ENCODE measurements at places on chromosomes 16 and 17.

DNA sequence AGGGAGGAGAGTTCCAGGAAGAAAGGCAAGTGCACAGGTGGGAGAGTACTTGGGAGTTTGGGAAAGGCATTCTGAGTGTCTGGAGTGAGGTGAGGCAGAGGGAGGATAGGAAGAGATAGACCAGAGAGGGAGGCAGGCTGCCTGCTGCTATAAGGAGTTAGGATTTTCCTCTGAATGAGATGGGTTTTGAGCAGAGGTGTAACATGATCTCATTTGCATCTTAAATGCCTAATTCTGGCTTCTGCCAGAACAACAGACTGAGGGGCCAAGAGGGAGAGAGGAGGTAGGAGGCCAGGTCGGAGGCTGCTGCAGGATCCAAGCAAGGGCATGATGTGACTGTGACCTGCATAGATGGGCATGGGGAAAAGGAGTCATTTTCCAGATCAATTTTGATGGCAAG, 31.5 kb upstream of the IRX6 start:
- DNase-seq: no peak

DNA sequence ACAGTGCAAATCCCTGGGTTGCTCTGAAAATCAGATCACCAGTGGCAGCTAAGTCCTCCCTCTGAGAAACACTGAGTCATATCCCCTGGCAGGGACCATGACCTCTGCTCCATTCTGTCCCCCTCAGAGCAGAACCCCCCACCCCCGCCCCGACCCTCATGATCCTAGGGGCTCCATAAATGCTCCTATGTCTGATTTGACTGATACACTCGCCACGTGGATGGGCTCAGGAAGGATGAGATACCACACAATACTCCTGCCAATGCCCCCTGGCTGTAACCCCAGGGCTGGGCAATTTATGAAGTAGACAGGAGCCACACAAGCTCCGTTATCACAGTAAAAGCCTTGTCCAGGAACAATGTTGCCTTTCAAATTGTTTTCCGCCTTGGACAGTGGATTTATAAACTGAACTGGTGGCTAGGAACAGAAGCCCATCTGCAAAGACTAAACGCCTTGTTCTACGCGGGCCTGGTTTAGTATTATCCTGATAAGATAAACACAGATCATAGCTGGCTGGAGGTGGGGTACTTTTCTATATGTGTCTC, 394.8 kb downstream of the SLC39A11 start:
- DNase-seq: no peak

- DNase-seq: no peak
These were observed 1.4 kb downstream of the AOC3 start for GRCh38 chr17:42852351-42852750.

- DNase-seq: no peak
These were observed 646.6 kb downstream of the TOX3 start for GRCh38 chr16:51900221-51900780.

- DNase-seq: no peak
These were observed 2.0 kb upstream of the CTRB2 start for GRCh38 chr16:75208861-75209505.

DNA sequence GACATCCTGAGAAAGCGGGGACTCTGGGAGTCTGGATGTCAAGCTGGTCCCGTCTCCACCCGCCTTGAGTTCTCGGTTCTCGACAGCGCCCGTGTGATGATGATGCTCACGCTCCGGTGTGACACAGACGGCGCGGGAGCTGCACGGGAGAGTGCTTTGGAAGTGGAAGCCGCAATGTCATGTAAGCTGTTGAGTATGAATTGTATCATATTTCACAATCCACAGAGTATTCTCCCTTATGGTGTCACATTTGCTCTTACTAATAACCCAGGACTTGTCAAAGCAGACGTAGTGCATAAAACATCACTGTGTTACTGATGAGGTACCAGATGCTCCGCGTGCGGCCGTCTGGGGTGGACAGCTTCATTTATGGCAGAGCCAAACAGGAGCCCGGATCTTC, 217.5 kb upstream of the CHMP6 start:
- DNase-seq: no peak

- no peak for DNase-seq
These were observed 98.5 kb downstream of the RAP1GAP2 start for GRCh38 chr17:2894782-2895181.

DNA sequence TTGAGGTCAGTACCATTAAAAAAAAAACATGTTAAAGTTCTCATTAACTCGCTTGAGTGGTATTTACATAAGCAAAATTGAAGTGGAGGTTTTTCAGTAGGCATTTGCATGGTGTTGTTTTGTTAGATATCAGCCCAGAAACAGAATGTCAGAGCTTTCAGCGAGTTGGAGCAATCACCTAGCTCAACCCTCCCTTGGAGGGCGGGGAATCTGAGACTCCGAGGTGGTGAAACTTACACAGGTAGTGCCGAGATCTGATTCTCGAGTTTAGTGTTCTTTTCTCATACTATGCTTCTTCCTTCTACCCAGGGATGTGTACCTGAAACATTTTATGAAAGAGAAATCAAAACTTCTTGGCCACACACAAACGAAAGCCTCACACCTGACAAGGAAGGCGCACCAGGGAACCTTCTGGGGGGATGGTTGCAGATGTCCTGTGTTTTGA, 6.6 kb downstream of the SEC14L1 start:
- DNase-seq: no peak

DNA sequence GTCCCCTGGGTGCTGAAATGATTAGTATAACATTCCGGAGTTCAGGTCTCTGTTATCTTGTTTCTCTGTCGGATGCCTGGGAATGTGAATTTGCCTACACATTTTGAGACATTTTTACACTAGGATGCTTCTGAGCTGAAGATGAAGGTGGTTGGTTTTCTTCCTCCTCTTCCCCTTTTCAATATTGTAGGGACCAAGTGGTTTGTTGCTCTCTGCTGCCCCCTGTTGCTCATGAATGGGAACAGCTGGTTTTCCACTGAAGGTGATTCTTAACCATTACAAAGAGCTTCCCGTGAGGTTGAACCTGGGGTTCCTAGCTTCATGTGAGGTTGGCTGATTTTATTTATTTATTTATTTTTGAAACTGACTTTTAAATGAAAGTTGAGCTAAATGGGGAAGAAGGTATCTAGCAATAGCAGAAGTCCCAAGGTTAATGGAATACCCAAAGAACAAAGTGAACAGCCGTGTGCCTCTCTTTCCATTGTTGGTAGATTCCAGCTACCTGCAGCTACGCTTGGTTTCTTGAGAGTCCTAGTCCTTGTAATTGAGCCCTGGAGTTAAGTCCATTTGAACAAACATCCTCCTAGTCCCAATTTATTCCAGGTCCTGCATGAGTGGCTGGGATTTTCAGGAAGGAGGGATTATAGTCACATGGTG, 983.9 kb upstream of the EEF2KMT start:
- DNase-seq: no peak

DNA sequence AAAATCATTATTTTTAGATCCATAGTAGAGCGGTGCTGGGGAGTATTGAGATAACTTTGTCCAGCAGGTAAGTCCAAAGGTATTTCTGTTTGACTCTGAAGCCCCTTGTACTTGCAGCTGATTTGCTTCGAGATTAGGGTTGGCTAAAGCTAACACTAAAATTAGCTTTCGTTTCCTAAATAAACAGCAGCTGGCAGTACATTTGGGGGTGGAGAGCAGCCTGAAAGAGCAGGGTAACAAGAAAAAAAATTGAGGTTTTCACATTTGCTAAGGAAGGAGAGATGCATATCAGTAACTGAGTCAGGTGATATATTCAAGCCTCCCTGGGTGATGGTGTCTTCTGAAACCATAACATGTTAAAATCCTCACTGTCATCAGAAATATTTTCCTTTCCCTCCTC, 37.4 kb upstream of the TMC5 start:
- no peak for DNase-seq

DNA sequence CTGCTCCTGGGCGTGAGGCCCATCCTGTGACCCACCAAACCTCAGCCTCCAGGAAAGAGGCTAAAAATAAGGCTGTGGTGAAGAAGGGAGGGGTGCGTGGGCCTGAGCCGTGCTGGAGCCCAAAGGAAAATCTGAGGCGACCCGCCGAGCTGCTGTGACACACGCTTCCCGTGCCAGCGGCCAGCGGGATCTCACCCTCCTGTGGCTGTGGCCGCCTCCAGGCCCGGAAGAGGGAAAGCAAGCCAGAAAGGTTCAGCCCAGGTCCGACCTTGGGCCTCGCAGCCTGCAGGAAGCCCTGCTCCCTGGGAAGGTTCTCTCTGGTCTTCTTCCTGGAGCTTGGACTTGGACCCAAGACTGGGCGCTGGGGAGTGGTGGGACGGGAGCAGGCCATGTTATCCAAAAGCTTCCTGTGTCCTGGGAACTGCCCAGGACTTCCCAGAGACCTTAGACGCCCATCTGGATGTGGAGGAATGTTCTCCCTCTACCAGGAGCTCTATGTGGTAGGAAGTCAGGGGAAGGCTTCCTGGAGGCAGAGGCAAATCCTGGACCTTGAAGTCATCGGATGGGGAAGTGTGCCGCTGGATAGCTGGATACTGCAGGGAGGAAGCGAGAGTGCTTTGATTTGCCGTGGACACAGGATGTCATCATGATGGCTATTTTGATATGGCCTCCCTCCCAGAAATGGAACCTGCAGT, 11.4 kb downstream of the SPNS2 start:
- DNase-seq: no peak

GRCh38 chr16:80080287-80080851, 460.4 kb upstream of the DYNLRB2 start:
- no peak for DNase-seq

GRCh38 chr17:56499799-56500388, 93.6 kb upstream of the NOG start:
- no peak for DNase-seq

DNA sequence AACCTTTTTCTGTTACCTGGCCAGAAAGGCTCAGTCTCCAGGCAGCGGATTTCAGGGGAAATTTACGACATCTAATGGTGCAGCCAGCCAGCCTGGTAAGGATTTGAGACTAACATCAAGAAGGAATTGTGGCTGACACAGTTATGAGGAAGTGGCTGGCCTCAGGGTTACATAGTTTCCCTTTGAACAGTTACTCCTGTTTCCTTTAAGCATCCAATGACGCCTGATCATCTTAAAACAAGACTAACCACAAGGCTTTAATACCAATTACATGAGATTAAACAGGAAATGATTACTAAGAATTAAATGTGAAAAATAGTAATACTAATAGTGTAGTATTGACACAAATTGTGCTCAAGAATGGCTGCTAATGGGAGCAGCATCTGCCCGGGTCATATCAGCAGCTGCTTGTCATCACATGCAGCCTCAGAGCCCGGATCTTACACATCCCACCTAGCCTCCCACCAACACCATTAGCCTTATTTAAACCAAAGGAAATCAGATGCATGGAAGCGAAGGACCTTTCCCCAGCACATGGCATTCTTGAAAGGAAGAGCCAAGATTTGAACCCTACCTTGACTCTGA, 431.8 kb downstream of the PMP22 start:
- DNase-seq: no peak

- DNase-seq: no peak
These were observed 72.6 kb upstream of the CDH5 start for GRCh38 chr16:66293932-66294331.

DNA sequence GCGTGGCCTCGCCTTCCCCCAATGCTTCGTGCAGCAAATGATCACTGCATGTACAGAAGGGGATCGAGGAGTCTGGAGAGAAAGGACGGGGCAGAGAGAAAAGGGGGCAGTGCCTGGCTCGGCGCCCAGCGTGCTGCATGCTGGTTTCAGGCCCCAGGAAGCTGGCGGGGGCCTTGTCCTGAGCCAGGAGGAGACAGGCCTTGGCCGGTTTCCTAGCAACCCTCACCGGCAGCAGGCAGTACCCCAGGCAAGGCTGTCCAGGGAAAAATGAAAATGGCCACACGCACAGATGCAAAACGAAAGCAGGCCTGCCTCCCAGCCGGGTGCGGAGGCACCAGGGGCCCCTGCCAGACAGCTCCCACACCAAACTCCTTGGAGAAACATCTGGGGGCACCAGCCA, 126.3 kb downstream of the ZFHX3 start:
- DNase-seq: no peak

- no peak for DNase-seq
These were observed 149.2 kb downstream of the MAF start for GRCh38 chr16:79451196-79451816.

- no peak for DNase-seq
These were observed 280.8 kb upstream of the CCL2 start for GRCh38 chr17:33974276-33974675.

DNA sequence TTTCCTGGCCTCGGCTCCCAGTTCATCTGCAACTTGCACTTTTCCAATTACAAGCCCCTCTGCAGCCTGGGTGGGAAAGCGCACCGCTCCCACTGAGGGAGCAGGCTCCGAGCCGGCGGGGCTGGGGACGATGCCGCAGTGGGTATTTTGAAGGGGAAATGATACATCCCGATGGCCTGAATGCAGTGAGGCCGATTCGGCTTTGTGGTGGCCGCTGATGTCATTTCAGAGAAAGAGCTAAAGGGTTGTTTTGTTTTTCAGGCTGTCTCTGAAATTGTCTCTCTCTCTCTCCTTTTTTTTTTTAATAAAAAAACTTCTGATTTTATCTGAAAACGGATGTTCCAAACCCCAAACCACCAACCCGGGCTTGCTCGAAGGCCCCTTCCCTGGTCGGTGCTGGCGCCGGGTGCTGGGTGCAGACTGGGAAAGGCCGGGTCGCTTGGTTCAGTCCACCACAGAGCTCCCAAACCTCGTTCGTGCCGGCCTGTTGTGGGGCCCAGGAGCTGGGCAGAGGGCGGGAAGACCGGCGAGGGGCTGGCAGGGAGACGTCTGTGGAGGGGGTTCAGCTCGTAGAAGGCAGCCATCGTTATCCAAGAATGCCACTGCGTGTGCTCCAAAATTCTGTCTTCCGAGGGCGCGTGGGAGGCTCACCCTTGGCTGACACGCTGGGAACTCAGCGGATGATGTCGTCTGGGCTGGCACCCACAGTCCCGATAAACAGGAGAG, 102.8 kb downstream of the FOXL1 start:
- DNase-seq: no peak

DNA sequence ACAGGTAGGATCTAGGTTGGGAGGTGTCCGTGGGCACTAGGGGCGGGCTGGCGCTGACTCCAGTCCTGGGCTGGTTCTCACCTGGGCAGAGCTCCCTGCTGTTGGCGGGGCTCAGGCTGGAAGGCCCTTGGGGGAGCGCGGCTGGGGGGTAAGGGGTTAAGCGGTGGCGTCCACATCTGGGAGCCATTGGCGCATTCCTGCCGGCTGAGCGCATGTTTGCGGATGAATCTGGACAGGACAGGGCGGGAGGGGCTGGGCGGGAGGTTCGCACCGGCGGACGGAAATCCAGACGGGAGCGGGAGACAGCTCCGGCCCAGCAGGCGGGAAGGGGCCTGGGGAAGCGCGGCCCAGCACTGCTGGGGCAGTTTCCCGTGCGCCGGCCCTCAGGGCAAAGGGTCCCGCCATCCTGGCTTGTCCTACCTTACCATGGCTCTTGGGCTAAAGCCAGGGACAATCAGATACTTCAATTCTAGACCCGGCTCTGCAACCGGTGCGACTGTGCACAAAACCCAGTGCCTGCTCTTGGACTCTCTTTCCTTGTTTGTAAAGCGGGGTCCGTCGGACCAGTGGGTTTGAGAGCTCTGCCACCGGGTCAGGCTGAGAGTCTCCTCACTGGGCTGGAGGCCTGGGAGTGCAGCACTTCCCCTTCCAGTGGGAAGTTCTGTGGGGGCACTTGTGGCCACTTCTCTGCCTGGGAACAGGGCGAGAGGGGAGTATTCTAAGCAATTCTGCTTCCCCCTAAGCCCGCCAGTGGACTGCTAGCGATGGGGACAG, 7.8 kb downstream of the RARA start:
- DNase-seq: no peak

GRCh38 chr16:82146957-82147356, 23.1 kb downstream of the MPHOSPH6 start:
- DNase-seq: no peak

- no peak for DNase-seq
These were observed 188.9 kb downstream of the CPPED1 start for GRCh38 chr16:12614662-12615278.

GRCh38 chr17:5943232-5943631, 126.9 kb upstream of the WSCD1 start:
- no peak for DNase-seq
